ENCODE measurements at places on chromosomes 12 and 14.

GRCh38 chr14:87049950-87050349, 943.0 kb downstream of the GALC start:
- no peak for DNase-seq

DNA sequence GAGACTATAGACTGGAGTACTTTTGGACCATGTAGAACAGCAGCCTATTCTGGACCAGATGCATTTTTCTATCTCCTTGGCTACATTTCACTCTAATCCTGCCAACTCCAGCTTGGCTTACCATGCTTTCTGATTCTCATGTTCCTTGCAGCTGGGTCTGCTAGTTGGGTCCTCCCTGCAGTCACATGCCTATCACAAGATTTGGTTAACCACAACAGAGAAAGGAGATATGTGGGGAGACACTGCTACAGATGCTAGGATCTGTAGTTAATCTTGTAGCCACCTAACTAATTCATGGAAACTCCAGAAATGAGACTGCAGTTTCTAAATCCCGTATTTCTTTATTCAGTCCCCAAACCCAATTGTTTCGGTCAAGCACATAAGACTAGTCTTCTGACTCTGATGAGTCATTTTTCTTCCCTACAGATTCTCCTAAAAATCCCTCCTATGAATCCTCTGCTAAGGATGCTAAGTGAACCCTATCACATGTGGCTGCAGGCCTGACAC, 410.6 kb downstream of the DAD1 start:
- DNase-seq: no peak

DNA sequence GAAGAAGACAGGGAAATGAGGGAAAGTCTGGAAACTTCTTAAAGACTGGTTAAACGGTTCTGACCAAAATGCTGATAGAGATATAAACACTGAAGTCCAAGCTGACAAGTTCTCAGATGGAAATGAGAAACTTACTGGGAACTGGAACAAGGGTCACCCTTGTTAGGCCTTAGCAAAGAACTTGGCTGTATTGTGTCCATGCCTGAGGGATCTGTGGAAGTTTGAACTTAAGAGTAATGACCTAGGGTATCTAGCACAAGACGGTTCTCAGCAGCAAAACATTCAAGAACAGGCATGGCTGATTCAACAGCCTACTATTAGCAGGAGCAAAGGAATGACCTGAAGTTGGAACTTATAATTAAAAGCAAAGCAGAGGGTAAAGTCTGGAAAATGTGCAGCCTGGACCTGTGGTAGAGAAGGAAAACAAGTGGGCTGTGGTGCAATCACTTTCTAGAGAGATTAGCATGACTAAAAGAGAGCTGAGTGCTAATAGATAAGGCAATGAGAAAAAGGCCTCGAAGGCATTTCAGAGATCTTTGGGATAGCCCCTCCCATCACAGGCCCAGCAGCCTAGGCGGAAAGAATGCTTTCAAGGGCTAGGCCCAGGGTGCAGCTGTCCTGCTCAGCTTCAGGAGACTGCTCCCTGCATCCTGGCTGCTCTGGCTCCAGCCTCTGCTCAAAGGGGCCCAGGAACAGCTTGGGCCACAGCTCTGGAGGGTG, 60.3 kb downstream of the ATP2B1 start:
- no peak for DNase-seq

GRCh38 chr12:24020397-24021163, 71.1 kb upstream of the SOX5 start:
- DNase-seq: no peak

DNA sequence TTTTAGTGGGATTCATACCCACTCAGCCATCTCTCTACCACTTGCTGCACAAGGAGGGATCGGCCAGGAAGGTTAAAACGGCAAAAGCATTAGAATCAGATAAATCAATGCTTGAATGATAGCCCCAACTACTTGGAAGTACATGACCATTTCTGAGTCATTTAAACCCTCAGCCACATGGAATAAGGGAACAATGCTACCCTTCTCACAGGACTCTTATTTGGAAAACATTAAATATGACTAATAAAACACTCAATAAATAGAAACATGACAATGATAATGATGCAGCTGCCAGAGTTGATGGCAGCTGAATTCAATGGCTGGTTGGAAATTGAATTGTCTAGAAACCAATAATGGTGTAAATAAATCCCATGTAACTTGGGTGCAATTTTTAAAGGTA, 165.4 kb downstream of the FLRT2 start:
- DNase-seq: no peak

- DNase-seq: no peak
Observed at GRCh38 chr12:124319368-124320050, 24.6 kb downstream of the RFLNA start.

- no peak for DNase-seq
Observed at GRCh38 chr12:58459191-58459590, 461.1 kb downstream of the LRIG3 start.

DNA sequence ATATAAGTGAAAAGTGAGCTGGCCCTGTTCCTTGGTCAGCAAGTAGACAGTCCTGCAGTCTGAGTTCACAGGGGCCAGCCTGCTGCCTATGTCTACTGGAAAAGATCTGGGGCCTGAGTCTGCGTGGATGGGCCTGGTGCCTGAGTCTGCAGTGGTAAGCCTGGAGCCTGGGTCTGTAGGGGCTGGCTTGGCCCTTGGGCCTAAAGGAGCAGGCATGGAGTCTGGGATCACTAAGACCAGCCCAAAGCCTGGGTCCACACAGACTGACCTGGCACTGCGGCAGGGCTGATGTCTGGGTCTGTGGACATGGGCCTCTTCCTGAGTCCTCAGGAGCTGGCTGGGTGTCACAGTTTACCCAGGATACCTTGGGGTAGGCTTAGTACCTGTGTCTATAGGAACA, 95.4 kb downstream of the KLHL28 start:
- no peak for DNase-seq

GRCh38 chr12:113040722-113041171, 15.8 kb upstream of the DTX1 start:
- no peak for DNase-seq

- DNase-seq: no peak
Observed at GRCh38 chr12:68080577-68080976, 79.0 kb downstream of the IFNG start.

GRCh38 chr12:94603434-94604365, 46.7 kb downstream of the TMCC3 start:
- DNase-seq: no peak

DNA sequence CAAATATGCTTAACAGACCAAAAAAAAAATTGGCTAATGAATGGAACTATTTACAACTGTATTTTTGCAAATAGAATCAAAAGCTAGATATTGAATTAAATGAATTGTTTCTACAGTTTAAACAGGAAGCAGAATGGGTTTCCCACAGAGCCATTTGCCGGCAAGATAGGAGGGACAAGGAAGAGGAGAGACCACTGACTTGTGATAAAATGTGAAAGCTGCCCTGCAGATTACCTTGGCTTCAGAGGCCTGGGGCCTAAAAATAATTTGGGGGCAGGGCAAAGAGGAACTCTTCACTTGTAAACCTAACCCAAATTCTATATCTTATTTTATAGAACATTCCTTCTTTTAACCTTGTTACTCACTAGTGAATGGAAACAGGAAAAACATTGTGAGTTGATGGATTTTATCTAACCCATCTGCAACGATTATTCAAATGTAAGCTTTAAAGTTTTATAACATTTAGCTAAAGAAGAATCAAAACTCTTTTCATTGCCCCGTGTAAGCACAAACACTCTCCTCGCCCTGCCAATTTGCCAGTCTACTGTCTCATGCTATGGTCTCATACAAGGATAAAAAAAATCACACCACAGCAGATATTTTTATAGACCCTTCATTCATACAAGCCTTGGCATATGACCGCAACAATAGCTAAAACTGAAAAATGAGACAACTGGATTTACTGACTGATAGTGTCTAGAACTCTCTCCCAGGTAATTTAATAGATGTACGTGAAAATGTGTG, 49.5 kb upstream of the MDM1 start:
- no peak for DNase-seq

DNA sequence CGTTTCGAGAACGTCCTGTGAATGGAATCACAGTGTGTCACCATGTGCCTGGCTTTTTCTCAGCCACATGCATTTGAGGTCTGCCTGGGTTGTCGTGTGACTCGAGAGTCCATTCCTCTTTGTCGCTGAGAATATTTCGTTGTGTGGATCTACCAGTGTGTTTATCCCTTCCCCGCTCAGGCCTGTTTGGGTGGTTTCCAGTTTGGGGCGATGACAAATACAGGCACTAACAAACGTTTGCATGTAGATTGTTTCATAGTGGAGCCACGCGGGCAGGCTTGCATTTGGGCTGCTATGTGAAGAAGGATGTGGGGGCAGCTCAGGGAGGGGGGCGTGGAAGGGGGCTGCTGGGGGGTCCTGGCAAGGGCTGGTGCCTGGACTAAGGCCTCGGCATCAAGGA, 14.1 kb downstream of the RIN3 start:
- DNase-seq: no peak

GRCh38 chr14:93493054-93493453, 62.3 kb downstream of the UNC79 start:
- no peak for DNase-seq

DNA sequence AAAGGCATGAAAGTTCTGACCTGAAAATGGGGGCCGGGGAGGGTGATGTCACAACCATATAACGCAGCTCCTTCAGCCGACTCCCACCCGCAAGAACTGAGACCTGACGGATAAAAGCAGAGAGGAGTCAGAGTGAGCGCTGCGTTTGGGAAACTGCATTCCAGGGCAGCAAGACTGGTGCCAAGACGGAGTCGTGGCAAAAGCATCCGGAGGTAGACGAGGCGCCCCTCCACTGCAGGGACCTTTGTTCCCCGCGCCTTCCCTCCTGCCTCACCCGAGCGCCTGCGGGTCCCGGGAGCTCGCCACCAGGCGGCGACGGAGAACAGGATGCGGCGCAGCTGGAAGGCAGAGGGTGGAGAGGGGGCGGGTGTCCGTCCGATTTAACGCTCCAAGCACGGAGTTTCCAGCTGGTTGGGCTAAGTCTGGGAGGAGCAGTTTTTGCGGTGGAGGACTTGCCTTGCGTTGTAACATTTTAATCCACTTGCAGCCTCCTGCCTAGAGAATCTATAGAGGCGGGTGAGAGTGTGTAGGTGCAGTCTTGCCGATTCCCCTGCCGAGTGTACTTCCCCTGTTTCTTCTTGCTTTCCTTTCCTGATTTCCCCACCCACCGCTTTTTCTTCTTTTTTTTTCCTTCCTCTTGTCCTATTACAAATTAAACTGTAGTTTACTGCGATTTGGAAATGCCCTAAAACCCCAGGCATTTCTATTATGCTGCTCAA, 1.2 kb upstream of the CPNE8 start:
- DNase-seq: peak; percentile 42

DNA sequence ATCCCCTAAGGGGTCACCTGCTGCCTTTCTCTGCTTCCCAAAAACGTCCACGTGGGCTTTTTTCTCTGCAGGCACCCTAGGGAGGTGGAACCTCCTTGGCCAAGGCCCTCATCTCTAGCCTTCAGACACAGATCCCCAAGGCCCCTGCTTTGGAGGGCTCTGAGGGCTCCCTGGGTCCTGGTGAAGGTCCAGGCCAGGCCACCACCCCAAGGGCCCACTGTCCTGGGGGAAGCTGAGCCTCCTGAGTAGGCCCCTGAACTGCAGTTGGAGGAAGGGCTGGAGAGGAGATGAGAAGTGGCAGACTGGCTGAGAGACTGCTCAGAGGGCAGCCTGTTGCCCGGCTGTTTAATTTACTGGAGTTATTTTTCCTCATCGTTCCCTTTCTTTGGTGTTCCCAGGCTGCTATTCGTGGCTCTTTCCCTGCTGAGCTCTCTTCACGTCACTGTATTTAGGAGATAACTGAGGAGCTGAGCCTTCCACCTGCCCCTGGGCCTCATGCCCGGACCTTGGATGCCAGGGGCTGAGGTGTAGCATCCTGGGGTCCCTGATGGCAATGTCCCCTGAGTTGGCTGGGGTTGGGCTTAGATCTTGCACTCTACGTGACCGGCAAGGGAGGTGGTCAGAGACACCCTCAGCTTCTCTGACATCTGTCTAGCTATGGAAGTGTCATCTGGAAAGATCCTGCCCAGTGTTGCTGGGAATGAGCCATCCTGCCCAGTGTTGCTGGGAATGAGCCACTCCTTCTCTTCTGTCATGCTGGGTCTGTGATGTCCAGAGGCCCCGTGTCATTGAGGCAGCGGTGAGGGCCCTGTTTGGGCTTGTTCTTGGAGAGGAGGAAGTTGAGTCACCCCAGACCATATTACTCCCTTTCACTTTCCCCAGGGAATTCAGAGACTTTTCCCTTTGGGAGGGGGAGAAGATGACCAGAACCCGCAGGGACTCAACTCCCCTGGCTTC, 139.8 kb downstream of the TSPAN9 start:
- DNase-seq: no peak

All from activated CD4-positive, alpha-beta T cell treated with anti-CD3 and anti-CD28 coated beads for 1 hour (primary cell).